ENCODE measurements at places on chromosomes 16 and 17.

- no peak for DNase-seq
These were observed 1.1 kb downstream of the NDEL1 start for GRCh38 chr17:8436844-8437171.

GRCh38 chr17:38579083-38579480 is 26.7 kb downstream of the SRCIN1 start:
- no peak for DNase-seq

GRCh38 chr16:81711657-81712319 is 67.3 kb upstream of the PLCG2 start:
- no peak for DNase-seq

GRCh38 chr16:73792199-73793020 is 504.2 kb upstream of the PSMD7 start:
- no peak for DNase-seq

DNA sequence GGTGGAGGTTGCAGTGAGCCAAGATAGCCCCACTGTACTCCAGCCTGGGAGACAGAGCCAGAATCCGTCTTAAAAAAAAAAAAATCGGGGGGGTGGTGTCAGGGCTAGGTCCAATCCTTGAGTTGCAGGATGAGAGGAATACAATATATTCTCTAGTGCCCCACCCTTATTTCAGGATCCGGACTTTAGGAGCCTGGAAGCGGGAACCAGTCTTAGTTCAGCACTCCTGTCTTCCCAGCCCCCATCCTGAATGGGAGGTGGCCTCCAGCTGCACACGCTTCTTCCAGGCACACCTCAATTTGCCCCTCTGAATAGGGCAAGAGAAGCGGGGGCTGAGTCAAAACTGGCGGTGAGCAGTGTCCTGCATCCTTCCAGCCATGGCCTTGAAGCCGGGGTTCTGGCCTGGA is 1.6 kb downstream of the FHOD1 start:
- no peak for DNase-seq

DNA sequence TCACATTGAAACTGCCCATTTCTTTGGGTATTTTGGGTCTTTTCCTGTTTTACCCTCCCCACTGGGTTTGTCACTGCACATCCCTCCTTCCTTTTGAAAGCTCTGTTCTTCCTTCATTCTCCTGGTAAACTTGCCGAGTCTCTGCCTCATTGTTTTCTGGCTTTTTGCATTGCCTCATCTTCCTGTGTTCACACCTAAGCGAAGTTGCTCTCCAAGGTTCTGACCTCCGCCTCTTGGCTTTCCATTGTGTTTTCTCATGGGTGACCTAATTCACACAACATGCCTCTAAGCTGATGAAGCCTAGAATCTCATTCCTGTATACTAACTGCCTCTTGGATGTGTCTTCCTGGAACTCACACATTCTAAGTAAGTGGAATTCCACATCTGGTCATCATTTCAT is 1096.1 kb upstream of the EEF2KMT start:
- DNase-seq, result no peak

DNA sequence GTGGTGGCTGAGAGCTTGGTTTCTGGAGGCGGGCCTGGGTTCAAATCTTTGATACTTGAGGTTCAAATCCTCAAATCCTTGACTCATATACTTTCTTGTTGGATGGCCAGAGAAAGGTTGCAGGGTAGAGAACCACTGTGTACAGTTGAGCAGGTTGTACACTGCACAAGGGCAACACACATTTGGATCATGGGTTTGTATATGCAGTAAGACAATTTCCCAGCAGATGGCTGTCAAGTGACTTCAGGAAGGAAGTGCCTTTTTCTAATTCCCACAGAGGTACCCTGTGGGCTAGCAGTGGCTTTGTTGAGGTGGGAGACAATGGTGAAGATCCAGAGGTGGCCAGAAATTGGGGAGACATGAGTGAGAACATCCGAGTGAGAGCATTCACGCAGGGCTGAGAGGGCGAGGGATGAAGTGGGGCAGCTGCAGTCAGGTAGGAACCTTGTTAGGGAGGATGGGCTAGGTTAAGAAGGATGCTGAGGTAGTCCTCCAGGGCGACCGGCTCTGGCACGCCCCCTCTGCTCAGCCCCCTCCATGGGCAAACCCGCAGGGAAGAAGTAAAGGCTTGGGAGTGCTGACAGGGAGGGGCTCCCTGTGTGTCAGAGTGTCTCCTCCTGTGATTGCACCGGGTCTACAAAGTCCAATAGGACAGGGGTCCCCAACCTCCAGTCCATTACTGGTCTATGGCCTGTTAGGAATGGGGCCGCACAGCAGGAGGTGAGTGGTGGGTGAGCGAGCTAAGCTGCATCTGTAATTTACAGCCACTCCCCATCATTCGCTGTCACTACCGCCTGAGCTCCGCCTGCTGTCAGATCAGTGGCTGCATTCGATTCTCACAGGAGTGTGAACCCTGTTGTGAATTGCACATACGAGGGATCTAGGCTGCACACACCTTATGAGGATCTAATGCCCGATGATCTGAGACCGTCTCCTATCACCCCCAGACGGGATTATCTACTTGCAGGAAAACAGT is 2.7 kb downstream of the C16orf89 start:
- no peak for DNase-seq

Data from CD4-positive, alpha-beta T cell treated with Interleukin-4 for 1 hour (primary cell).